Activated CD4-positive, alpha-beta memory T cell treated with anti-CD3 and anti-CD28 coated beads for 36 hours (primary cell): ENCODE measurements at places on chromosomes 1 and 21. TPM values are rescaled to one million over a fixed set of nuclear protein-coding genes. Genes with fewer than 3 reads are reported as not detected.

DNA sequence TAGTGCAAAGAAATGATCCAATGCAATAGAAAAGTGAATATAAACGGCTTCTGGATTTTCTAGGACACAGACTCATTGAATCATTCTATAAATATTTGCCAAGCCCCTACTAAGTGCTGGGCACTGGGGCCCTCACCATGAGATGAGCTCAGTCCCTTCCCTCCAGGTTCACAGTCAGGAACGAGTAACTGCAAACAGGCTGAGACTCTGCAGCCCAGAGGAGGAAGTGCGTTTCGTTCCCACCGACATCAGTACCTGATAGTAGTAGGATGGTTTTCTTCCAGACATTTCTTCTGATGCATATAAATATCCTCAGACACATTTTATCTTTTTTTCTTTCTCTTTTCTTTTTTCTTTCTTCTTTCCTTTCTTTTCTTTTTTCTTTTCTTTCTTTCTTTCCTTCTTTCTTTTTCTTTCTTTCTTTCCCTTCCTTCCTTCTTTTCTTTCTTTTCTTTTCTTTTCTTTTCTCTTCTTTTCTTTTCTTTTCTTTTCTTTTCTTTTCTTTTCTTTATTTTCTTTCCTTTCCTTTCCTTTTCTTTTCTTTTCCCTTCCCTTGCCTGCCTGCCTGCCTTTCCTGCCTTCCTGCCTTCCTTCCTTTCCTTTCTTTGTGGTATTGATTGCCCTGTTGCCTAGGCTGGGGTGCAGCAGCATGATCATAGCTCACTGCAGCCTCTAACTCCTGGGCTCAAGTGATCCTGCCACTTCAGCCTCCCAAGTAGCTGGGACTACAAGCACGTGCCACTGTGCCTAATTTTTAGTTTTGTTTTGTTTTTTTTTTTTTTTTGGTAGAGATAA, 135.4 kb downstream of the DISC1 start:
- no peak overlapping the region for H3K4me3 ChIP-seq
- no peak for DNase-seq
- H3K27me3 ChIP-seq = no peaks in the 10 kb centered on the region
- H3K4me1 ChIP-seq = no peaks in the 10 kb centered on the region
- no peaks in the 10 kb centered on the region for H3K36me3 ChIP-seq

- H3K4me3 ChIP-seq = no peak overlapping the region
- no peak for DNase-seq
Observed at GRCh38 chr1:58933599-58933926, 149.7 kb upstream of the JUN start.

GRCh38 chr1:50779801-50780200, 180.3 kb downstream of the FAF1 start:
- no peaks in the 10 kb centered on the region for H3K27me3 ChIP-seq
- peaks cover 14% of the 10 kb centered on the region for H3K36me3 ChIP-seq
- no peak for DNase-seq

The TDRD5 gene
- total RNA-seq = not detected

The EIF3I gene
- total RNA-seq = 299 TPM

The HHAT gene
- total RNA-seq = 1.8 TPM

The PRAMEF15 gene
- not detected for total RNA-seq
